Panc1 (cell line): ENCODE measurements at places on chromosomes 12 and 14. TPM values are rescaled to one million over a fixed set of nuclear protein-coding genes. Genes with fewer than 3 reads are reported as not detected.

DNA sequence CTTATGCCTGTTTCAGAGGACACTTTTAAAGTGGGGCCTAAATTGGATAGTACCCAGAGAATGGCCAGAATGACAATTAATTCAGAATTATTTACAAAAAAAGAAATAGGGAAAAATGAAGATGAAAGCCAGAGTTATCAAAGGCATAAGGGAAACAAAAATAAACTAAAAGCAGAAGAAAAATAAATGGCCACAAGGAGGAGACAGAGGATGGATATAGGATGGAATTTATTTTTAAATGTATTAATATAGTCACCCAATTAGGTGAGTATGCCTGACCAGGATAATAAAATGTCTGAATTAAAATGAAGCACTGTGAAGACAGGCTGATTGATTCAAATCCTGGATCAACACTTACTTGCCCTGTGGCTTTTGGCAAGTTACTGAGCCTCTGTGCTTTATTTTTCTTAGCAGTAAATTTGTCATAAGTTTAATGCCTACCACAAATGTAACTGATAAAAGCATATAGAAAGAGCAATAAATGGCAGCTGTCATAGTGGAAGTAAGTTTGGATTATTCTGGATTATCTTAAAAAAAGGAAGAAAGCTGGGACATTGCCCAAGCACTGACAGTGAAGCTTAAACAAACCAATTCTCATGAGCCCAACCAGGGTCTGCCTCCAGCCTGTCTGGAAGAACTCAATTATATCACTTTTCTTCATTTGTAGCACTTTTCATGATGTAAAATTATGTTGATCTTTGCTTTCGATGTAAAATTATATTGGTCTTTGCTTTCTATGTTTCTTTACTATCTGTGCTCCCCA is 3.5 kb downstream of the CLEC9A start:
- H3K4me3 ChIP-seq, result no peak overlapping the region
- H3K27ac ChIP-seq, result no peak overlapping the region
- H3K27me3 ChIP-seq, result no peaks in the 10 kb centered on the region
- DNase-seq, result no peak
- no peaks in the 10 kb centered on the region for H3K4me1 ChIP-seq

DNA sequence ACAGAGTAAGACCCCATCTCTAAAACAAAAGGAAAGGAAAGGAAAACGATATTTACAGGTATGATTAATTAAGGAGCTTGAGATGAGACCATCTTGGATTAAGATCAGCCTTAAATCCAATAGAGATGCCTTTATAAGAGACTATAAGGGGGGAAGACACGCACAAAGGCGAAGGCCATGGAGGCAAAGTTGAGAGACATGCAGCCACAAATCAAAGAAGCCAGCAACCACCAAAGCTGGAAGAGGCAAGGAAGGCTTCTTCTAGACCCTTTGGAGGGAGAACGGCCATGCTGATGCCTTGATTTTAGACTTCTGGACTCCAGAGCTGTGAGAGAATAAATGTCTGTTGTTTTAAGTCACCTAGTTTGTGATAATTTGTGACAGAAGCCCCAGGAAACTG is 39.6 kb upstream of the MED13L start:
- no peak overlapping the region for H3K4me3 ChIP-seq
- H3K27ac ChIP-seq, result no peak overlapping the region
- no peaks in the 10 kb centered on the region for H3K4me1 ChIP-seq
- DNase-seq, result no peak

GRCh38 chr12:132163041-132163910 is 19.0 kb downstream of the NOC4L start:
- no peak overlapping the region for H3K27ac ChIP-seq
- H3K4me1 ChIP-seq, result peaks cover 5% of the 10 kb centered on the region; the same call in 1 of the 2 replicates
- DNase-seq, result no peak

- no peak overlapping the region for H3K4me3 ChIP-seq
- H3K36me3 ChIP-seq, result no peaks in the 10 kb centered on the region
- no peaks in the 10 kb centered on the region for H3K27me3 ChIP-seq
- H3K4me1 ChIP-seq, result no peaks in the 10 kb centered on the region
- H3K27ac ChIP-seq, result no peak overlapping the region
These were observed 44.1 kb downstream of the ETV6 start for GRCh38 chr12:11693601-11694000.

- H3K4me1 ChIP-seq, result no peaks in the 10 kb centered on the region; the same call in 1 of the 2 replicates
- no peaks in the 10 kb centered on the region for H3K27me3 ChIP-seq
- no peak overlapping the region for H3K27ac ChIP-seq
These were observed 28.2 kb downstream of the ATP2B1 start for GRCh38 chr12:89680409-89680808.

IL26 gene
- total RNA-seq, result not detected

CCDC175 gene
- total RNA-seq, result not detected

GRCh38 chr14:68625366-68626090 is 167.3 kb downstream of the ZFP36L1 start:
- no peaks in the 10 kb centered on the region for H3K36me3 ChIP-seq
- DNase-seq, result no peak
- H3K27me3 ChIP-seq, result no peaks in the 10 kb centered on the region
- no peaks in the 10 kb centered on the region for H3K4me1 ChIP-seq

GRCh38 chr12:42477941-42478340 is 111.6 kb downstream of the PRICKLE1 start:
- no peak for DNase-seq
- no peaks in the 10 kb centered on the region; the same call in 1 of the 2 replicates for H3K27me3 ChIP-seq
- no peak overlapping the region for H3K4me3 ChIP-seq
- no peaks in the 10 kb centered on the region for H3K36me3 ChIP-seq
